Activated CD4-positive, alpha-beta memory T cell treated with anti-CD3 and anti-CD28 coated beads, Interleukin-2, amount 10 ng/mL, durations not matched to agents 7 days and 5 days (primary cell): ENCODE measurements at places on chromosomes 4 and X.
A peak's percentile ranks its signal among the peaks of the same experiment; 100 is the strongest.

GRCh38 chr4:78644744-78645330, 93.3 kb downstream of the ANXA3 start:
- DNase-seq: peak; percentile 57

- DNase-seq: no peak
Measured at GRCh38 chr4:44462259-44462658, 13.7 kb upstream of the KCTD8 start.

- peak; percentile 17 for DNase-seq
Measured at GRCh38 chrX:101759000-101759399, 99.3 kb upstream of the ARMCX2 start.

GRCh38 chr4:17013382-17014006, 115.0 kb upstream of the LDB2 start:
- DNase-seq: no peak
